ENCODE measurements at places on chromosomes 5 and 9. TPM values are rescaled to one million over a fixed set of nuclear protein-coding genes. Genes with fewer than 3 reads are reported as not detected.

DNA sequence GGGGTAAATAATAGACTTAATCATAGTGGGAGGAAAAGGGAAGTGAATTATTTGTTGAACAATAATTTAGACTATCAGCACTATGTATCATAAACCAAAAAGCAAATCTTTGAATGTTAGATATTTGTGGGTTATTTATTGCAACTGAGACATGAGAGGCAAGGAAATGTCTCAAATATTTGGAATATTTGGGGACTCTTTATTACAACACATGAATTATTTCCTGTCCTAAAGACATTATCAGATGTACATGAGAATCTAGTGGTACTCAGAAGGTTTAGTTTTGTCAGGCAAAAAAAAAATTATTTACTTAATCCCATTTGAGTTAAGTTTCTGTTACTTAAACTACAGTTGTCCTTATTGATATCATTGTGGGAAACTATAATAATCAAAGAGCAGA, 91.1 kb downstream of the TLR4 start:
- DNase-seq, result no peak

GRCh38 chr9:89844535-89844934, 239.7 kb downstream of the GADD45G start:
- no peak for DNase-seq

Gene SPINK6
- not detected for total RNA-seq

GRCh38 chr5:72096602-72097188, 10.6 kb upstream of the MAP1B start:
- DNase-seq, result no peak

GRCh38 chr5:159497221-159497620, 166.9 kb upstream of the IL12B start:
- DNase-seq, result no peak

GRCh38 chr5:168104350-168104749, 187.1 kb upstream of the WWC1 start:
- DNase-seq, result no peak

Gene ARID3C
- 0.22 TPM for total RNA-seq

GRCh38 chr5:119302916-119303897, 52.6 kb upstream of the TNFAIP8 start:
- no peak for DNase-seq

DNA sequence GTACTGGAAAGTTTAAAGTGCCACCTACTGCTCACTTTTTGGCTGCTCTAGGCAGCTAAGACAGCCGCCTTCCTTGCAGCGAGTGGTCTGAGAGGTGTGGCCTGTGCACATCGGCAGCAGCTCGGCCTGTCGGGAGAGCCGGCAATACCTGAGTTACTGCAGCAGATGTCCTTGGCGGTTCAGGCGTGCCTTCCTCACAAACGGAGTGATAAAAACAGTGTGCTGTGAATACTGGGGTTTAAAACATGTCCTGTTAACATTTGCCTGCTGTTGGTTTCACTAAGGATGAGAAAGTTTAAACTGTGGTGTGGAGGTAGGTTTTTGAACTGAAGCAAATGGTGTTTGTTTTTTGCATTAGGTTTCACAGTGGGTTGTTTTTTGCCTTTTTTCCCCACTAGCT, 12.9 kb downstream of the TRAF2 start:
- no peak for DNase-seq

GRCh38 chr5:169980418-169981053, at the start of gene INSYN2B:
Gene INSYN2B (minus strand): TSS chr5:169980495. CDS start chr5:169883898, 96,597 bp downstream.
- no peak for DNase-seq

DNA sequence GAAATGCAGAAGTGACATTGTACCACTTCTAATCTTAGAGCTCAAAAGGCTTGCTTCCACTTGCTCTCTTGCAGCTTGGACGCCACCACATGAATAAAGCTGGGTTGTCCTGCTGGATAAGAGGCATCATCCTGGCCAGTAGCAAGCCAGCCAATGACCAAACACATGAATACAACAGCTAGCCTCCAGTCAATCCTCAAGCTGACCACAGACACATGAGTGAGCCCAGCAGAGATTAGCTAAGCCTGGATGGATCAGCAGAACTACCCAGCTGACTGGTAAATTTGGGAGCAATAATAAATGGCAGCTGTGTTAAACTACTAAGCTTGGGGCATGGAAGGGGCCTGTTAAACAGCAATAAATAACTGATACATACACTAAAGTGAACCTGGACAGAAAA, 121.1 kb upstream of the SLC12A2 start:
- DNase-seq, result no peak

Gene PAPPA
- total RNA-seq, result not detected

Gene HAPLN1
- total RNA-seq, result not detected

GRCh38 chr5:95777441-95777840, 45.1 kb downstream of the GLRX start:
- no peak for DNase-seq

Gene HTR4
- not detected for total RNA-seq

Gene C9
- total RNA-seq, result not detected

DNA sequence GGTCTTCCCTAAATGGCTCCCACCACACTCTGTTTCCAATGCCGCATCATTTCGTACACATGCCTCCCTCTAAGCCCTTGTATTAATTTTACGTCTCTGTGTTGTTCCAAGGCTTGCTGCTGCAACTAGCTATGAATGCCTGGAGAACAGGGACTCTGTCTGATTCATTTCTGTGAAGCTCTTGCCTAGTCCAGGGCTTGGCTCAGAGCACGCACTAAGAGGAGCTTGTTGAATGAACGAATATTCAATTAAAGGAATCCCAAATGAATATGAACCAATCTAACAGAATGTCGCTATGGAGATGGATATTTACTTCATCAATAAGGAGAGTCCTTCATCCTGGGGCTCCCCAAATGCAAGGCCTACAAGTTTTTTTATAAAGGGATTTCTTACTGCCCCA, 55.3 kb downstream of the TGFBR1 start:
- DNase-seq, result no peak

Gene GAPT
- total RNA-seq, result 0.26 TPM

Gene AQP7
- not detected for total RNA-seq

DNA sequence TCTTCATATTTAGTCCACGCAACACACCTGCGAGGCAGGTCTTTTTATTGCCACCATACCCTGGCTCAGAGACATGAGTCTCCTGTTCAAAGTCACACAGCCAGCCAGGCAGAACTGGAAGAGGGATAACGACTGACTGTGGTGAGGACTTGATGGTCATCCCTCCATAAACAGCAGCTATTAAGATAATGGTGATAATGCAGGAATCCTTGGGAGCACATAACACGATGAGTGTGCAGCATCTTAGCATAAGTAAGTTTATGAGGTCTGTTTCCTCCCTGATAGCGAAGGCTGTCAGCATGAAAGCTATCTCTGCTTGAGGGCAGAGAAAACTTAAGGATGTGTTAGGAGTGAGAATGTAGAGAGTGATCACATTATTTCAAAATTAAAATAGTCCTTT, 30.9 kb downstream of the KCTD16 start:
- no peak for DNase-seq

- no peak for DNase-seq
Measured at GRCh38 chr5:34857161-34857560, 18.2 kb downstream of the TTC23L start.

DNA sequence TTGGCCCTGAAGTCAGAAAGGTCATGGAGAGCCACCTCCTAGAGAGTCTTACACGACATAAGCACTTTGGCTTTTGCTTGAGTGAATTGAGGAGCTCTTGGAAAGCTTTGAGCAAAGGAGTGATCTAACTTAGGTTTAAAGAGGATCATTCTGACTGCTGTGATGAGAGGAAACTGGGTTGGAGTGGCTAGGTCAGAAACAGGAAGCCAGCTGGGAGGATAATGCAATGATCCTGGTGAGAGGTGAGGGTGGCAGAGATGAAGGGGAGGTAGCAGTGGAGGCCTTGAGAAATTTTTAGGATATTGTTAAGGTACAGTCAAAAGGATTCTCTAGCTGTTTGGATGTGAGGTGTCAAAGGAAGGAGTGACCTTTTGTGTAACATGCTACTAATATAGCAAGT, 32.2 kb upstream of the ROPN1L start:
- no peak for DNase-seq

Gene C5
- total RNA-seq, result 1.3 TPM

DNA sequence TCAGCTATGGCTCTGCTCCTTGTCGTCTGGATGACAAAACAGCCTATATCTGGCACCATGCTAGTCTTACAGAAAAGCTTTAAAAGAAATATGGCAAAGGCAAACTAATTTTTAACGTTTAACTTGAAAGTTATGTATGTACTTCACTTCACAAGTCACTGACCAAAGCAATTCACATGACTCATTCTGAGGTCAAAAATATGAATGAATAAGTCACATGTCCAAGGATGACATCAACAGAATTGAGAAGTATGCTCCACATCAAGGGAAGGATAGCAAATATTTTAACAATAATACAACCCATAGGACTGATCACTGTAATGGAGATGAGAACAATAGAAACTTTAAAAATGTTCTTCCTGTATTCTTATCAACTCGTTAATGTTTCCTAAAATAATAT, 1072.6 kb upstream of the NUDT12 start:
- DNase-seq, result no peak

DNA sequence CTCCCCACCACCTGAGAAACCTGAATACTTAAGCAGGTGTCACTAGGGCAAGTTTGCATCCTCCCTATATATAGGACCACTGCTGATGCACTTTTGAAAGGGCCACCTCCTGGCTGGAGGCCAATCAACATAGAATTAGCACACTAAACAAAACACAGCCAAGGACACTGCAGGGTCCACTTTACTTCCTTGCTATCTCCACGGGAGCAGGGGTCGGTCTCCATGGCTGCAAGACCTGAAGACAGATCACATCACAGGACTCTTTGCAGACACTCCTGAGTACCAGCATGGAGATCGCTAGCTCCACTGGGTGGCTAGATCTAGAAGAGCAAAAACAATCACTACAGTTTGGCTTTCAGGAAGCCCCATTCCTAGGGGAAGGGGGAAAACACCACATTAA, 72.3 kb downstream of the C9orf153 start:
- DNase-seq, result no peak

Gene SLC1A1
- 0.09 TPM for total RNA-seq

DNA sequence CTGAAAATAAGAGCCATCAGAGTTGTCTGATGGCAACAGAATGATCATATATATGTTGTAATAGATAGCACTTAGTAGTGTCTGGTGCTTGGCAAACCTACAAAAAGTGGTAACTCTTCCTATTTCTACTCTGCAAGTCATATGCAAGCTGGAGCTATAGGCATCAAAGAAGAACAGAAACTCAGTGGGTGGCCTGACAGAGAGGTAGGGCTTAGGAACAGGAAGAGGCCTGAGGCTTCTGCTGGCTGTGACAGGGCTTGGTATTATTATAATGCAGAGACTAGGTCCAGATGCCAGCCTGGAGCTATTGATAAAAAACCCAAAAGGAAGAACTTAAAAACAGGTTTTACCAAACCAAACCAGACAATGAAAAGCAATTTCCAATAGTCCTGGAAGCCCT, 4.4 kb upstream of the DIAPH1 start:
- DNase-seq, result no peak

Gene CDH9
- not detected for total RNA-seq

DNA sequence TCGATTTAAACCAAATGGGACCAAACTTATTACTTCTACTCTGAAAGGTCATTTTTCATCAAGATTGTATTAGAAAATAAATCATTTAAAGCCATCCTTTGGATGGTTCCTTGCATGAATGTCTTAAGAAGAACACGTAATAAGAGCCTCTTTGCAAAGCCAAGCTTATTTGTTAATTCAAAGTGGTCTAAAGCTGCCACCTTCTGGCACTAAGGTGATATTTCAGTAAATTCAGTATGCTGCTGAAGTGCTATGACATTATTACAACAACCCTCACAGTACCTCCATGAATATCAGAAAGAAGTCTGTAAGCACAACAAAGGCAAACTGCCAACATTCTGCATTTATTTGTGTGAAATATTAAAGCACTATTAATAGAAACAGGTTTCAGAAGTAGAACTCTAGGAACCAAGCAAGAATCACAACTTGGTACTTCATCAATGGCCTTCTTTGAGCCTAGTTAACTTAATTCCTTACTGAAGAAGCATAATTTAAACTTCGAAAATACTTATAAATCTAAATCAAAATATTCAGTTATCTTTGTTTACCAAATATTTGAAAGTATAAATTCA, 53.1 kb upstream of the TYRP1 start:
- no peak for DNase-seq

Gene ZNF366
- total RNA-seq, result not detected

Gene IFNE
- total RNA-seq, result not detected

Gene FOXD1
- total RNA-seq, result 0.09 TPM

DNA sequence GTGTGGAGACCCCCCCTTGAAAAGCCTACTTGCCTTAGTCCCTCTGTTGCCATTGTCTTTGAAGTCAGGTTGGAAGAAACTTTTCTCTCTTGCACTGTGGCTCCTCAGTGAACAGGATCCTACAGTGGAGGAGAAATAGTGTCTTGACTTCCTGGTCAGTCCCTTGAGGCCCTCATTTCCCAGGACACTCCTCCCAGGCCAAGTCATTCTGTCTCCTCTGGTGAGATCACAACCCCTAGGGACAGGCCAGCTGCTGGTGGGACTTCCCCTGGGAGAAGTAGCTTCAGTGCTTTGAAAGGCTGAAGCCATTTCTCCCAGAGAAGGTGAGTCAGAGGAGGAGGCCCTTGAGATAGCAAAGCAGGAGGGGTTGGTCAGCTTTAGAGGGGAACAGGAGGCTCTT, 10.1 kb upstream of the GRIA1 start:
- no peak for DNase-seq

Gene LCN1
- total RNA-seq, result not detected

Gene CDKN2AIPNL
- 42.1 TPM for total RNA-seq

- DNase-seq, result no peak
Measured at GRCh38 chr9:111161015-111161415, 122.7 kb upstream of the LPAR1 start.

DNA sequence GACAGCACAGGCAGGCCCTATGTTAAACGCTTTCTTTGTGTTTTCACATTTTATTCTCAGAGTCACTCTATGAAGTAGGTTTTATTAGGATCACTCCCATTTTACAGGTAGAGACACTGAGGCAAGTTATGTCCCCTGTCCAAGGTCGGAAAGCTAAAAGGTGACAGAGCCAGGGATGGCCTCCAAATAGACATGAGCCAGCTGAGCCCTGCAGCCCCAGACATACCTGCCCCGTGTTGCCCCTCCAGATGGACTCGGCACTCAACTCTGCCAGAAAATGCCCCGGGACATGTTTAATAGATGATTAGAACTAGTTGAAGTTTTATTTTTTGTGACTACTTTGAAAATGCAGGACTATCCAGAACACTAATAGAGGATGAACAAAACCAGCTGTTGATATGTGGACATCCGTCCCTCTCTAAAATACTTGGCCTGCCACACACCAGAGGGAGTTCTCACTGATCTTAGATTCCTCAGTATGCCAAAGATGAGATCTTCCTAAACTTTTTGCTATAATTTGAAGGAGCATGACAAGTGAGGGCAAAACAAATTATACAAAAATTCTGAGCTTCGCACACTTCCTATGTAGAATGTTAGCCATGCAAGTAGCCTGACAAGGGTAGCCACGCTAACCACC, 258.6 kb upstream of the ADAMTS16 start:
- DNase-seq, result no peak

GRCh38 chr9:72788966-72789735, 163.7 kb downstream of the ALDH1A1 start:
- no peak for DNase-seq

All from CD8-positive, alpha-beta memory T cell (primary cell).